BE2C (cell line): ENCODE measurements at places on chromosomes 3 and 15.
A peak's percentile ranks its signal among the peaks of the same experiment; 100 is the strongest.

DNA sequence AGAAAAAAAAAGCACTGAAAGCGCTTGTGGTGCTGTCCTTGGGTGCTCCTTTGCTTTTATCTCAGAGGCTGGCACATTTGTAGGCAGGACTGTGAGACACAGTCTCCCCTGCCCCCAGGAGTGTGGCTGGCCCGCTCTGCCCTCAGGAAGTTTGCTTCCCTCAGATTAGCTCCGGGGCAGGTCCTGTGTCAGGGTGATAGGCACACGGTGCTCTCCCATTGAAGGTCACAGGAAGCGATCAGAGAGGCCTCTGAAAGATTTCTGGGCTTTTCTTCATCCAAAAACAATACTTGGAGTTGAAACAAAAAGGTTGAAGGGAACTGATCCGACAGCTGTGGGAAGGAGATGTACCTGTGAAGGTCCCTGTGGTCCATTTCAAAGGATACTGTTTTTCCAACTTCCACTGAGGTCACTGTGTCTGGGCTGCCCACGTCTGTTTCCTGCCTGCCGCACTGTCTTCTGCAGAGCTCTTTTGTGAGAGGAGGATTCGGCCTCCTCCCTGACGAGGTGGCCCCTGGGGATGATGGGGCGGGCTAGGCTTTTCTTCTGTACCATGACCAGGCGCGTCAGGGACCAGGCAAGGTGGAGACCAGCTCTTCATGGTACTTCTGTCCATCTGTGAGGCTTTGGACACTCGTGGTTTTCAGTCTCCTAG, 330.5 kb upstream of the CTDSPL start:
- no peak for DNase-seq

DNA sequence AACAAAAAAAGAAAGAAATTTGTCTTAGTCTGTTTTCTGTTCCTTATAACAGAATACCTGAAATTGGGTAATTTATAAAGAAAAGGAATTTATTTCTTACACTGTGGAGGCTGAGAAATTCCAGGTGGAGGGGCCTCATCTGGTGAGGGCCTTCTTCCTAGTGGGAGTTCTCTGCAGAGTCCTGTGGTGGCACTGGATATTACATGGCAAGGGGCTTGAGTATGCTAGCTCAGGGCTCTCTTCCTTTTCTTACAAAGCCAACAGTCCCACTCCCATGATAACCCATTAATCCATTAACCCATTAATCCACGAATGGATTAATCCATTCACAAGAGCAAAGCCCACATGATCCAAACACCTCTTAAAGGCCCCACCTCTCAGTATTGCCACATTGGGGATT, 2.9 kb upstream of the SATB1 start:
- no peak for DNase-seq

GRCh38 chr3:164278550-164278949, 799.7 kb downstream of the SI start:
- no peak for DNase-seq

GRCh38 chr3:126685021-126685420, 19.0 kb upstream of the CHCHD6 start:
- no peak for DNase-seq

- DNase-seq = no peak
Measured at GRCh38 chr3:30290479-30290878, 315.9 kb upstream of the TGFBR2 start.

GRCh38 chr3:172471903-172472302, 23.6 kb upstream of the GHSR start:
- DNase-seq = no peak

- DNase-seq = no peak
Measured at GRCh38 chr15:90402767-90403166, 14.7 kb downstream of the IQGAP1 start.

DNA sequence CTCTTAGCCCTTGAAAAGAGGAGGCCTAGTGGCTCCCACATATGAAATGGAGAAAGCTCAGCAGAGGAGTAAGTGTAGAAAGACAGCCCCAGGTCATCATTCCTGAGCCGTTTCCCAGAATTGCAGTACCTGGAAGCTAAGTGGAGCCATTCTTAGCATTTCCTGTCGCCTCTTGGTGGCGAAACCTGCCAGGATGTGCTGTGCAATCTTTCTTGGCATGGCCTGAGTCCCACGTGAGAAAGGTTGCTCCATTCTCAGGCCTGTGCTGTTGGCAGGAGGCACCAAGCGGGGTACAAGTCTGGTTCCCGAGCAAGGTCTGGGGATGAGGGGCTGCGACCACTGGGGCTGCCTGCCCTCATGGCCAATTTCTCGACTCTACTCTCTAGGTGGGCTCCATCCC, 207.2 kb upstream of the TPM1 start:
- no peak for DNase-seq

GRCh38 chr3:29887451-29887850, 606.6 kb downstream of the RBMS3 start:
- DNase-seq = no peak

- no peak for DNase-seq
Measured at GRCh38 chr15:68885070-68885469, 45.3 kb upstream of the SPESP1 start.

- peak; percentile 81 for DNase-seq
Measured at GRCh38 chr3:63863150-63864007, at the start of the genes ATXN7 and THOC7. Gene ATXN7 (plus strand): TSS chr3:63863867. CDS start chr3:63912599, 48,732 bp downstream. Gene THOC7 (minus strand): TSS chr3:63863805. CDS start chr3:63863790, 15 bp downstream.

- no peak for DNase-seq
Measured at GRCh38 chr3:16551342-16551976, 38.0 kb upstream of the RFTN1 start.

DNA sequence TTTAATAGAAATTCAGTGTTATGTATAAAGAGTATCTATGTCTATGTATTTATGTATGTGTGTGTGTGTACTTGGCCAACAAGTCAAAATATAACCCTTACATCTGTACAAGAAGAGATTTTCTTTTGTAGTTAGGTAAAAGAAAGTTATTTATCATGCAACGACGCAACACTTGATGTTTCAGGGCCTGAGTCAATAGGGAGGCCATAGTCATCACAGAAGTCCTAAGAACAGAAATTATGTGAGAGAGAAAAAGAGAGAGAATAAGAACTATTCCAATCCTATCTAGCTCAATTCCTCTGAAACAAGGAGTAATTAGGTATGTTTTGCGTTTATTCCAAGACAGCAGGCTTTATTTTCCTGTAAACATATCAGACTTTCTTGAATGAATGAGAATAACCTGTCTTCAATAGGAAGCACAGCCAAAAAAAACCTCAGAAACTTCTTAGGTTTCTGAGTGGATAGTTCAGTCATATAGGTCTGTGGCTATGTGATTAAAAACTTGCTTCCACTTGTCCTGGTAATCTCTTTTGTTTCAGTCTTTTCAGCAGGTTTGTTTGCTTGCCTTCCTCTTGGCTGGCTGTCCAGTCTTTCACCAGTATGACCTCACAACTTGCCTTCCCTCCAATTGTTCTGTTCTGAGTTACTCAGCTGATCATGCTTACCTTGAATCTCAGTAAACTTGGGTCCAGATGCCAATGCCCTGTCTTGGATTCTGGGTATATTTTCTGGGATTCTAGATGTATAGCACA, 382.4 kb upstream of the GBE1 start:
- no peak for DNase-seq

- DNase-seq = no peak
Measured at GRCh38 chr15:95615436-95615835, 715.1 kb upstream of the NR2F2 start.

DNA sequence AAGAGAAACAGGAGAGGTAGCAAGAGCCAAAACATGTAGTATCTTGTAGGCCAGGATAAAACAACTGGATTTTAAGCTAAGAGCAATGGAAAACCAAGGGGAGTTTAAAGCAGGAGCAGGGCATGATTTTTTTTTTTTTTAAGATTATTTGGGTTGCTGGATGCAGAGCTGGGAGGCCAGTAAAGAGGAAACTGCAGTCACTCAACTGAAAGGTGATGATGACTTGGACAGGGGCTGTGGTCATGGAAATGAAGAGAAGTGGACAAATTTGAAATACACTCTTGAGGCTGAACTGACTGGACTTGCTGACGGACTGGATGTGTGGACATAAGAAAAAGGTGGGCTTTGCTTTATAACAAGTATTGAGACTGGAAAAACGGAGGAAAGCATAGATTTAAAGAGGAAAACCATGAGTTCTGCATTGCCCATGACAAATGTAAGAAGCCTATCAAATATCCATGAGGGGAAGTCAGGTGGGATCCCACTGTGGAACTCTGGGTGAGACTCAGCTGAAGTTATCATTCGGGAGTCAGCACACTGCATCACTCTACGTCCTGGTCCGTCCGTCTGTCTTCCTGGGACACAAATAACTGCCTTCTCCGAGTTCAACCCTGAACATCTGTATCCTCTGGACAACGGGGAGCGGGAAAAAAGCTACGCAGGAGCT, 688 bp downstream of the XPC start:
- DNase-seq = no peak

GRCh38 chr3:63992516-63993209, 30.6 kb downstream of the PSMD6 start:
- no peak for DNase-seq

DNA sequence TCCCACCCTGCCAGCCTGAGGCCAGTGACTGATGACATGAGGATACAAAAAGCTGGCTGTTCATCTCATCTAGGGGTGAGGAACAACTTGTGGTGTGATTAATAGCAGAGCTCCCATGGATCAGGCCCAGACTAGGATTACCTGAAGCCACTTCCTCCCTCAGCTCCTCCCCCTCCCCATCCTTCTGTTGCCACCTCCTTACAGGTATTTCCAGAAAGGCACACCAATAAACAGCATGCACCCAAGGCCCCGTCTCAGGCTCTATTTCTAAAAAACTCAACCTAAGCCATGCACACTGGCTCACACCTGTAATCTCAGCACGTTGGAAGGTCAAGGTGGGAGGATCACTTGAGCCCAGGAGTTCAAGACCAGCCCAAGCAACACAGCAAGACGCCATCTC, 54.1 kb downstream of the SRGAP3 start:
- no peak for DNase-seq
